ENCODE measurements at places on chromosomes 1 and 21. TPM values are rescaled to one million over a fixed set of nuclear protein-coding genes. Genes with fewer than 3 reads are reported as not detected.

POU3F1 gene
- 0.16 TPM for total RNA-seq

DNA sequence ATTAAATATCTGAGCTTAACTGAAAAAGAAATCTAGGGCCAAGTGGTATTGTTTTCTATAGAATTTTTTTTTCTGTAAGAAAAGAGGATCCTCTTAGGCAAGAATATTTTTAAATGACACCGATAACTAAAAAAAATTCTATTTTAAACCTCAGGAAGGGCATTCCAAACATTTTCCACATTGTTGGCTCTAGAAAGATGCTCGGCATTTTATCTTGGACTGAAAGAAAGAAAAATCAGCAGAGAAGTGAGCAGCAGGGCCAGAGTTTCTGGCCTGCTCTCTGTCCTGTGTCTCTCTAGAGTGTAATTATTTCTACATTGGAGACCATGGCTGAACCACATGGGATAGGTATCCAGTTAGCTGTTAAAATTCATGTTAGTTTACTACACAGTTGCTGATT, 192.5 kb upstream of the GREM2 start:
- no peak for DNase-seq

DNA sequence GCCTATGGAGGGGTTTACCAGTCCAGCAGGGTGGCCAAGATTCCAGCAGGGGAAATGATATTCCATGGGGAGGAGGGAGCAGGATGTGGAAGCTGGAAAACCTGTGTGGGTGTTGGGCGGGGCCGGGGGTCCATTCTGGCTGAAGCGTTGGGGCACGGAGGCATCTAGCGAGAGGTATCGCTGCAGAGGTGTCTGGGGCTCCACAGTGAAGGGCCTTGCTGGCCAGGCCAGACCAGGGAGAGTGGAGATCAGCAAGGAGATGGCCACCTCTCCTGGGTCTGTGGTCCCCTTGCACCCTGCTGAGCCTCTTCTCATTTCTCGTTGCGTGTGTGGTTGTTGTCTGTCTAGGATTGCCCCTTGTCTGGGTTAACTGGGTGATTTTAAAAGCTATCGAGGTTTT, 6.2 kb downstream of the COQ8A start:
- no peak for DNase-seq

- DNase-seq: no peak
Observed at GRCh38 chr1:186623551-186623950, 56.7 kb downstream of the PTGS2 start.

DNA sequence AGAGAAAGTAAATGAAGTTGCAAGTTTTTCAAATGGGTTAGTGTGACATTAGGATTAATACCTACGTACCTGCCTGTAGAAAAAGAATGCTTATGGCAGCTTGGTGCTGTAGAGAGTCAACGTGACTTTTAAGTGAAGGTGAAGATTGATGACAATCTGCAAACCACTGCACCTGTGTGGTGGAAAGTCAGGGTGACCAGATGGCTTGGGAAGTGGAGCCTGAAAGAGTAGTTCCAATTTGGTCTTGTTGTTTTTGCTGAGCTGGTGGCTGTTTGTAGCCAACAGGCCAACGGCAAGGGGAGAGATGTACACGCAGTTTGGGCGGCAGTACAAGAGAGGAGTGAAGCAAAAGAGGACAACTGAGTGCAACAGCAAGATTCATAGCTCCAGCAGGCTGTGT, 78.1 kb upstream of the JAK1 start:
- no peak for DNase-seq

GRCh38 chr21:38863291-38863690, 57.6 kb downstream of the ETS2 start:
- no peak for DNase-seq

GRCh38 chr21:16767201-16767600, 745.6 kb upstream of the CXADR start:
- DNase-seq: no peak

DNA sequence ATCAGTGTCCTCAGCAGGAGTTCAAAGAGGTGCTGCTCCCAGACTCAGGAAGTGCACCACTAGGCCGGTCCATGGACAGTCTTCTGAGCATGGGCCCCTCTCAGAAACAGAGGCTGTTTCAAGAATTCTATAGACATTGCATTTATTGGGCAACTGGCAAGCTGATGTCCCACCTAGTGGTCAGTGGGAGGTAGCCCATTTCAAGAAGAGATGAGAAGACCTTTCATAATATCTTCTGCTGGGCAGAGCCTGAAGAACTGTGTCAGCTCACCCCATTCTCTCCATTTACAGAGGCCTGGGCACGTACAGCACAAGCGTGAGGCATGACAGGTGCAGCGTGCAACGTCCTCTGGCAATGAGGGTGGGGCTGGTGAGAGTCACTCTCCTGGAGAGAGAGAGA, 216.0 kb downstream of the DYRK1A start:
- DNase-seq: no peak

DNA sequence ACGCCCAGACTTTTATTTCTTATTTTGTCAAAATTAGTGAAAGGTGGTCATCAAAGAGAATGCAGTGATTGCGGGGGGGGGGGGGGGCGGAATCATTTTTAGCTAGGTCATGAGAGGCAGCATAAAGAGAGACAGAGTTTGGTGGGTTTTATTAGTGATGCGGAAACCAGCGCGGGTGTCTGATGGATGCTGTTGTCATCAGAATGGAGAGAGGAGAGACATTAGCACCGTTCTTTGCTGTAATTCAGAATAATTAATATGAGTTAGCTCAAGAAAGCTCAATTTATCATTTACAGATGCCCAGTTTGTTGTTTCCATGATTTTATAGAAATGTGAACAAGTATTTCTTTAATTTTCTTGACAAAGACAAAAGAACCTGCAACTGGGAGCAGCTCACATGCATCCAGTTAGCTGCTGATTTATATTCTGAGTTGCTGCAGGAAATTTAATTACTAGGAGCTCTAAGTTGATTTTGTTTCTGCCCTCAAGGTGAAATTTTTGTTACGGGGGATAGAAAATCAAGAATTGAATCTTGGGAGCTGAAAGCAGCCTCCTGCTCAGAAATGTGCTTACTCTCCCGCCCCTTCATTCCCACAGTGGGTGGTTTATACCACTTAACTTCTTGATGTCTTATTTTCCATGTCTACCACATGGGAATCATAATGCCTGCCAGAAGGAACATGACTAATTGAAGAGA, 133.4 kb upstream of the MAP1LC3C start:
- no peak for DNase-seq

DNA sequence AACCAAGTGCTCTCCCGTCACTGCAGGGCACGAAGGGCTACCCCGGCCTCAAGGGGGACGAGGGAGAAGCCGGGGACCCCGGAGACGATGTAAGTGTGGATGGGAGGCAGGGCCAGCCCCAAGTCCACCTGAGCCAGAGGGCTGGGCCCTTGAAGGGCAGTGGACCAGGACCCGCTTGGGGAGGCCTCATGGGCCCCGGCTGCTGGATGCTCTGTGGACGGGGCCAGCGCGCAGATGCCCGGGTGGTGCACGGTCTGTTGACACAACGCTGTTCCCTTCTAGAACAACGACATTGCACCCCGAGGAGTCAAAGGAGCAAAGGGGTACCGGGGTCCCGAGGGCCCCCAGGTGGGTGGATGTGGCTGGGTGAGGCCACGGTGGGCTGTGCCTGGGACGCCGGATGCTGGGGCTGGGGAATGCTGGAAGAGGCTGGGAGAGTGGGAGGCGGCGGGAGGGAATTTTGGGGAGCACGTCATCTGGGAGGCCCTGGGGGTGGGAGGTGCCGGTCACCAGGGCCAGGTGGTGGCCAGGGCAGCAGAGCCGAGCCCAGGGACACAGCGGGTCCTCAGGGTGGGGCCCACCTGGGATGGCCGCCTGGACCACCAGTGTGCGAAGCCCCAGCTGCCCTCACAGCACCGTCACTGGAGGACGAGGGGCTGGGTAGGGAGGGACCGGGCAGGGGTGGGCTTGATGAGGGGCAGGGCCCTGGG, 17.5 kb downstream of the COL6A1 start:
- no peak for DNase-seq

Measured in mesothelial cell of epicardium (in vitro differentiated cells).